Hepatocyte (in vitro differentiated cells): ENCODE measurements at places on chromosomes 13 and 19.
A peak's percentile ranks its signal among the peaks of the same experiment; 100 is the strongest.

DNA sequence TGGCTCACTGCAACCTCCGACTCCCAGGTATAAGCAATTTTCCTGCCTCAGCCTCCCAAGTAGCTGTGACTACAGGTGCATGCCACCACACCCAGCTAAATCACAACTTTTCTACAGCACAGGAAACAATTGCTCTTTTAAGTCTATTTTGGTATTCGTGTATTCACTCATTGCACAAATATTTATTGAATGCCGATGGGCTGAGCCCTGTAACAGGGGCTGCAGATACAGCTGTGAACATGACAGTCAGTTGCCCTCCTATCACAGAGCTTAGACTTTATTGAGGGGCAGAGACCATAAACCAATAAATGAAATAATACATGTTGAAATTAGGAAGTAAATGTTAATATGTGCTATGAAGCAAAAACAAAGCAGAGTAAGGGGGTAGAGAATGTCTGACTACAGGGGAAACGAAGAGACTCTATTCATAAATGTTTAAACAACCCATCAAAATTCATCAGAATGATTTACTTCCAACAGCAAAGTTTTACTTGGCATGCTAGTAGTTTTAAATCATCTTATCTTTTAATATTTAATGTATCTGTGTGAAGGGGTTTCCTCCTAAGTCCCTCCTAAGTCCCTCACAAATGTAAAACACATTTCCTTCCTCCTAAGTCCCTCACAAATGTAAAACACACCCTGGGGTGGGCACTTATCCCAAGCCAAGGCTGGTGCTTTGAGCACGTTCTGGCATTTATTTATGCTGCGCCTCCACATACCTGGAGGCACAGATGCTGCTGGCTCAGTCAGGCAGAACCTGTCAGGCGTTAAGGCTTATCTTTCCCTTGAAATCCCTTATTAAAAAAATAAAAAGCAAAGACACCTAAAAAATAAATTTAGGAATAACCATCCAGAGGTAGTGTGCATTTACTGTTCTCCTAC, 140.8 kb downstream of the MIPEP start:
- H3K36me3 ChIP-seq, result no peaks in the 10 kb centered on the region
- no peak overlapping the region for H3K4me3 ChIP-seq
- peaks cover 33% of the 10 kb centered on the region for H3K4me1 ChIP-seq
- DNase-seq, result no peak
- H3K27me3 ChIP-seq, result no peaks in the 10 kb centered on the region

DNA sequence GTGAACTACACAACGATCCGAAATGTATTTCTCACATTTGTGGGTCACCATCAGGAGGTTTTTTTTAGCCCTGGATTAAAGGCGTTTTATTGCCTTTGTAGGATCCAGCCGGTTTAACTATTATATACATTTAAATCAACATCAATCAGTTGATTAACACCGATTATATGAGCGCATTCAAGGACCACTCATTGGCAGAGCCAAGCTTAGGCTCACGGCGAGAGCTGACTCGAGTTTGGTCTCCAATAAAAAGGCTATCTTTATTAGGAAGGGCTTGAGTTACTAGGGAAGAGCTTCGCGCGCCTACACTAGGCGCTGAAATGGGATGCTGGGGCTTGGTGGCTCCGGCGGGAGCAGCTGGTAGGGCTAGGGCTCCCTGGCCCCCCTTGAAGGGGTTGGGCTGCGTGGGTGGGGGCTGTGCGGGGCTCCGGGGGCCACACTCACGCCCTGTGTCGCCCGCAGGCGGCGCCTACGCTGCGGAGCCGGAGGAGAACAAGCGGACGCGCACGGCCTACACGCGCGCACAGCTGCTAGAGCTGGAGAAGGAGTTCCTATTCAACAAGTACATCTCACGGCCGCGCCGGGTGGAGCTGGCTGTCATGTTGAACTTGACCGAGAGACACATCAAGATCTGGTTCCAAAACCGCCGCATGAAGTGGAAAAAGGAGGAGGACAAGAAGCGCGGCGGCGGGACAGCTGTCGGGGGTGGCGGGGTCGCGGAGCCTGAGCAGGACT, 4.2 kb downstream of the PDX1 start:
- peaks cover 100% of the 10 kb centered on the region for H3K27me3 ChIP-seq
- DNase-seq, result no peak
- no peak overlapping the region for H3K4me3 ChIP-seq
- peaks cover 14% of the 10 kb centered on the region for H3K4me1 ChIP-seq

DNA sequence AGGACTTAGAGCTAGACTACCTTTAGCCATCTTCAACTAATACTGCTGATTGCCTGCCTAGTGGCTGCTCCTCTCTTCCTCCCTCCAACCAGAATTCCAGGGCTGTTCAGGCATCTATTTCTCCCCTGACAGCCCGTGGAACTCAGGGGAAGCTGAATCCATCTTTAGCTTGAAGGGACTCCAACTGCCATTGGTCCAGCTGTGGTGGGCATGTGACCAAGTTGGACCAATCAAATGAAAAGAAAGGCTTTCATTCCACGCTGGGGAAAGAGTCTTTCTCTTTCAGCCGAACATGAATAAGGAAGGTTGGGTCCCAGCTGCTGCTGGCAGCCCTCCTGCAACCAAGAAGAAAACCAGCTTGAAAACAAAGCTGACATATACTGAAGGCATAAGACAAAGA, 168.5 kb upstream of the OBI1 start:
- no peak for DNase-seq
- no peaks in the 10 kb centered on the region for H3K4me1 ChIP-seq
- no peaks in the 10 kb centered on the region for H3K36me3 ChIP-seq
- H3K27me3 ChIP-seq, result no peaks in the 10 kb centered on the region
- H3K27ac ChIP-seq, result no peak overlapping the region

DNA sequence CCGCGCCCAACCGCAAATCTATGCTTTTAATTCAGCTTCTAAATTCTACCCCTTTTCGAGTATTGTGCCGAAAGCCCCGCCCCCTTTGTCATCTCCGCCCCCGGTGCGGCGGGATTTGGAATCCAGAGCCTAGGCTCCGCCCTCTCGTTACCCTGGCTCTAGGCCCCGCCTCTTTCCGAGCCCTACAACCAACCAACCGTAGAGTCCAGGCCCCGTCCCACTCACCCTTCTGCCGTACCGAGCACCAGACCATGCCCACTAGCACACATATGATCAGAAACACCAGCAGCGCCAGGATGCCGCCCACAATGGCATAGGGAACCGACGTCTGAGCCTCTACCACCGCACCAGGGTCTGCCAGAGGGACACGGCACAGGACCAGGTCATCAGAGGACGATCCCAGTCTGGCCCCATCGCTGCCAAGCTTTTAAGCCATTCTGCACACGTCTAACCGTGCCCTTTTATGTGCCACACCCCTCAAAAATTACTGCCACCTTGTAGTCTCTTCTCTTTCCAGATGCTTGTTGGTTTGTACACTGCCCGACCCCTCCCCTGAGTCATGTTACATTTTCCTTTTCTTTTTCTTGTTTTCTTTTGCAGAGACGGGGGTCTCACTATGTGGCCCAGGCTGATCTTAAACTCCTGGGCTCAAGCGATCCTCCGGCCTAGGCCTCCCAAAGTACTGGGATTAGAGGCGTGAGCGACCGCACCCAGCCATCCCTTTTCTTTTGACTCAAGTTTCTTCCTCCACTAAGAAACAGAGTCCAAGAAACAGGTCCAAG, 4.7 kb upstream of the ZNF428 start:
- DNase-seq, result no peak
- H3K4me3 ChIP-seq, result no peak overlapping the region
- H3K27ac ChIP-seq, result no peak overlapping the region
- H3K27me3 ChIP-seq, result no peaks in the 10 kb centered on the region
- no peaks in the 10 kb centered on the region for H3K36me3 ChIP-seq

- H3K4me3 ChIP-seq, result no peak overlapping the region
- no peak for DNase-seq
- no peaks in the 10 kb centered on the region for H3K4me1 ChIP-seq
- no peak overlapping the region for H3K27ac ChIP-seq
- no peaks in the 10 kb centered on the region for H3K36me3 ChIP-seq
These were observed 19.3 kb upstream of the KCTD15 start for GRCh38 chr19:33777351-33777750.

GRCh38 chr13:40420160-40420740, 246.2 kb downstream of the FOXO1 start:
- H3K36me3 ChIP-seq, result no peaks in the 10 kb centered on the region
- no peaks in the 10 kb centered on the region for H3K27me3 ChIP-seq
- H3K4me1 ChIP-seq, result no peaks in the 10 kb centered on the region

DNA sequence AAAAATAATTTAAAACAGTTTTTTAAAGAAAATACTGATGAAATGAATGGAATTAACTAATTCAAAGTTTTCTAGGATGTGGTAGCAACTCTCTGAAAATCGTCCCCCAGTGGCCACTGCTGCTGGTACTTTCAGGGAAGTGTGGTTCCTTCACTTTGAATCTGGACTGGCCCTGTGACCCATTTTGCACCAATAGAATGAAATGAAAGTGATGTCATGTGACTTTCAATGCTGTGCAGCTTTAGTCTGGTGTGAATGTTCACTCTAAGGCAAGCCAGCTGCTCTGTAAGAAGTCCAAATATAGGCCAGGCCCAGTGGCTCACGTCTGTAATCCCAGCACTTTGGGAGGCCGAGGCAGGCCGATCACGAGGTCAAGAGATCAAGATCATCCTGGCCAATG, 26.4 kb upstream of the HNRNPA1L2 start:
- no peaks in the 10 kb centered on the region for H3K4me1 ChIP-seq
- no peaks in the 10 kb centered on the region for H3K36me3 ChIP-seq
- H3K4me3 ChIP-seq, result no peak overlapping the region
- no peak overlapping the region for H3K27ac ChIP-seq

DNA sequence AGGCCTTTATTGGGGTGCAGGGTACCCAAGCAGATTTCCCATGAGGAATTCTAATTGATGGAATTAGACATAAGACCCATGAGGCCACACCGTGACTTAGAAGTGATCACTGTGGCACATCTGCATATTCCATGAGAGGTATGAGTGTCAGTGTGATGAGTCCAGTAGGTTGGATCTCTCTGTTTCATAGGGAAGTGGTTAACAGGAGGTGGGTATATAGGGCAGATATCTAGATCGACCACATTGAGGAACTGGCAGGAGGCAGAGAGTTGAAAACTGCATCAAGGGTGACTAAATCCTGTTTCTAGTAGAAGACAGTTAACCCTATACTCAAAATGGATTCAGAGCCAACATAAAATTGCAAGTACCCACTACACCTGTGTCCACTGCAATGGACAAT, 68.6 kb upstream of the MIR17HG start:
- H3K27ac ChIP-seq, result no peak overlapping the region
- H3K4me3 ChIP-seq, result no peak overlapping the region
- DNase-seq, result no peak
- H3K4me1 ChIP-seq, result no peaks in the 10 kb centered on the region

- no peak overlapping the region for H3K4me3 ChIP-seq
- H3K27ac ChIP-seq, result no peak overlapping the region
- no peaks in the 10 kb centered on the region for H3K4me1 ChIP-seq
- no peaks in the 10 kb centered on the region for H3K36me3 ChIP-seq
These were observed 79.4 kb downstream of the SPACA7 start for GRCh38 chr13:112455476-112456059.

- H3K36me3 ChIP-seq, result no peaks in the 10 kb centered on the region
- DNase-seq, result peak; percentile 82
- no peak overlapping the region for H3K27ac ChIP-seq
- H3K4me3 ChIP-seq, result no peak overlapping the region
- peaks cover 37% of the 10 kb centered on the region for H3K27me3 ChIP-seq
- no peaks in the 10 kb centered on the region for H3K4me1 ChIP-seq
These were observed 1.5 kb upstream of the HCN2 start for GRCh38 chr19:588093-588740.

GRCh38 chr13:99382428-99383133, 75.4 kb upstream of the GPR183 start:
- H3K27ac ChIP-seq, result no peak overlapping the region
- H3K4me1 ChIP-seq, result no peaks in the 10 kb centered on the region
- no peaks in the 10 kb centered on the region for H3K27me3 ChIP-seq
- no peak for DNase-seq
- H3K36me3 ChIP-seq, result no peaks in the 10 kb centered on the region

- H3K27me3 ChIP-seq, result no peaks in the 10 kb centered on the region
- no peaks in the 10 kb centered on the region for H3K36me3 ChIP-seq
- no peak overlapping the region for H3K4me3 ChIP-seq
- peak; percentile 80 for DNase-seq
- H3K4me1 ChIP-seq, result no peaks in the 10 kb centered on the region
These were observed 55.8 kb upstream of the KCTD15 start for GRCh38 chr19:33740811-33741396.

DNA sequence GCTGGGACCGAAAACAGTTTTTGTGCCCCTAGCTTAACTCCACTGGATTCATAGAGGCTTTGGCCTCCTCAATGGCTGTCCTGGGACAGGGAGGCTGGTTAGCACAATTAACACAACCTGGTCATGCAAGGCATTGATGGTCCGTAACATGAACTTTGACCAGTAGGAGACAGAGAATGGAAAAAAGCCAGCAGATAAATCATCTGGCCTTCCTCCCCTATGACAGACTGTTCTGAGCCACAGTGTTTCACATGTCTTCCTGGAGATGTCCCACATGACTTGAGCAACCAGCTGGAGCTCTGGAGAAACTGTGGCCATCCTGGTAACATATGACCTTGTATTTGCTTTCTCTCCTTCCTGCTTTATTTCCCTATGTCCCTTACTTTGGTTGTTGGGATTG, 244.2 kb downstream of the UQCRFS1 start:
- H3K36me3 ChIP-seq, result no peaks in the 10 kb centered on the region
- H3K27ac ChIP-seq, result no peak overlapping the region
- no peaks in the 10 kb centered on the region for H3K27me3 ChIP-seq
- DNase-seq, result no peak
- H3K4me1 ChIP-seq, result no peaks in the 10 kb centered on the region

DNA sequence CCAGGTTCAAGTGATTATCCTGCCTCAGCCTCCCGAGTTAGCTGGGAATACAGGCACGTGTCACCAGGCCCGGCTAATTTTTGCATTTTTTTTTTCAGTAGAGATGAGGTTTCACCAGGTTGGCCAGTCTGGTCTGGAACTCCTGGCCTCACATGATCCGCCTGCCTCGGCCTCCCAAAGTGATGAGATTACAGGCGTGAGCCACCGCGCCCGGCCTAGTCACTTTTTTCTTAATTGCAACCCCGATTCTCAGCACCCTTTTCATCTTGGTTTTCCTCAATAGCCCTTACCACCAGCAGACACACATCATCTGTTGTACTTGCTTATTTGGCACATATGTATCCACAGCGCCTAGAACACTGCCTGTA, 550 bp upstream of the GPI start:
- peaks cover 11% of the 10 kb centered on the region for H3K4me1 ChIP-seq
- peak overlapping the region; percentile 99 for H3K4me3 ChIP-seq
- no peaks in the 10 kb centered on the region for H3K36me3 ChIP-seq

DNA sequence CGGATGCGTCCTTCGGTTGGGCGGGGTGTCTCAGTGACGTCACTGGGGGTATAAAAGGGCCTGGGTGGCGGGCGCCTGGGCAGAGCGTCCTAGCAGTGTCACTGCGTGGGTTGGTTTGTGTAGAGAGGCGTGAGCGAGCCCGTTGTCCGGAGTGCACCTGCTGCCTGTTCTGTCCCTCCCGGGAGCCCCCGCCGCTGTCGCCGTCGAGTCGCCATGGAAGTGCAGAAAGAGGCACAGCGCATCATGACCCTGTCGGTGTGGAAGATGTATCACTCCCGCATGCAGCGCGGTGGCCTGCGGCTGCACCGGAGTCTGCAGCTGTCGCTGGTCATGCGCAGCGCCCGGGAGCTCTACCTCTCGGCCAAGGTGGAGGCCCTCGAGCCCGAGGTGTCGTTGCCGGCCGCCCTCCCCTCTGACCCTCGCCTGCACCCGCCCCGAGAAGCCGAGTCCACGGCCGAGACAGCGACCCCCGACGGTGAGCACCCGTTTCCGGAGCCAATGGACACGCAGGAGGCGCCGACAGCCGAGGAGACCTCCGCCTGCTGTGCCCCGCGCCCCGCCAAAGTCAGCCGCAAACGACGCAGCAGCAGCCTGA, 2.9 kb downstream of the IER2 start:
- DNase-seq, result peak; percentile 97
- H3K4me1 ChIP-seq, result peaks cover 23% of the 10 kb centered on the region
- H3K27ac ChIP-seq, result peak overlapping the region; percentile 99
- H3K27me3 ChIP-seq, result no peaks in the 10 kb centered on the region
- no peaks in the 10 kb centered on the region for H3K36me3 ChIP-seq
- peak overlapping the region; percentile 90 for H3K4me3 ChIP-seq
